ENCODE measurements at places on chromosomes 13 and 19. TPM values are rescaled to one million over a fixed set of nuclear protein-coding genes. Genes with fewer than 3 reads are reported as not detected.

DNA sequence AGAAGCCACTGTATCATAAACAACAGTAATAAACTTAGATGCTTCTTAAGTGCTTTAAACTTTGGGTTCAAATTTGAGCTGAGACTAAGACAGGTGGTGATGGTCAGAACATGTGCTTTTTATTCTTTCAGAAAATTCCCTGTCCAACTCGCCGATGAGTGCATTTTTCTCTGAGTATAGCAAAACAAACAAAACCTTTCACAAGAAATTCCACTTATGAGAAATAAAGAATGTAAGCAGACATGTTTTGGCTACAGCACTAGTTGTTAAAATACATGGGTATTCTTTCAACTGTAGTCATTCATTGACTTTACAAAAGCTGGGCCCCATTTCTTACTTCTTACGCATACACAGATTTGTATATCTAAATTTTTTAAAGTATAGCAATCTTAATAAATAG, 125.6 kb downstream of the SPRY2 start:
- no peaks in the 10 kb centered on the region for H3K27me3 ChIP-seq
- H3K4me3 ChIP-seq, result no peak overlapping the region
- H3K27ac ChIP-seq, result no peak overlapping the region
- no peaks in the 10 kb centered on the region for H3K36me3 ChIP-seq

DNA sequence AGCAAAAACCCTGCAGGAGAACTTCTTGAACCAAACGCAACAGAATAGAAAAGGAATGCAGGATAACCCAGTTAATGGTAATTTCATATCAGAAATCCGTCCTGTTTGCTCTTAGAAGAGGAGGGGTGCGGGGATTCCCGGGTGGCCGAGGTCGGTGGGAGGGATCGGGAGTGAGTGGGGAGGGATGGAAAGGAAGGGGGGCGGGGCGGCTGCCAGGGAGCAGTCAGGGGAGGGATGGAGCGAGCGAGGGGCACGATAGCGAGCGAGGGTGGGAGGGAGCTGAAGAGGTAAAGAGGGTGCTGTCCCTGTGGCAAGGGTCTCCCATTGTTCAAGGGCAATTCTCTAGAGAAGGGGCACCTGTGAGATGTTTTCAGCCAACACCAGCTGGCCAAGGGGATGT, 26.5 kb downstream of the CD177 start:
- no peaks in the 10 kb centered on the region for H3K4me1 ChIP-seq
- H3K36me3 ChIP-seq, result no peaks in the 10 kb centered on the region
- no peak overlapping the region for H3K4me3 ChIP-seq
- no peak overlapping the region for H3K27ac ChIP-seq

GRCh38 chr13:99041788-99042187, 63.9 kb upstream of the DOCK9 start:
- H3K27ac ChIP-seq, result peak overlapping the region; percentile 39
- peaks cover 81% of the 10 kb centered on the region for H3K4me1 ChIP-seq
- H3K27me3 ChIP-seq, result no peaks in the 10 kb centered on the region
- H3K4me3 ChIP-seq, result peak overlapping the region; percentile 4
- H3K36me3 ChIP-seq, result peaks cover 3% of the 10 kb centered on the region

DNA sequence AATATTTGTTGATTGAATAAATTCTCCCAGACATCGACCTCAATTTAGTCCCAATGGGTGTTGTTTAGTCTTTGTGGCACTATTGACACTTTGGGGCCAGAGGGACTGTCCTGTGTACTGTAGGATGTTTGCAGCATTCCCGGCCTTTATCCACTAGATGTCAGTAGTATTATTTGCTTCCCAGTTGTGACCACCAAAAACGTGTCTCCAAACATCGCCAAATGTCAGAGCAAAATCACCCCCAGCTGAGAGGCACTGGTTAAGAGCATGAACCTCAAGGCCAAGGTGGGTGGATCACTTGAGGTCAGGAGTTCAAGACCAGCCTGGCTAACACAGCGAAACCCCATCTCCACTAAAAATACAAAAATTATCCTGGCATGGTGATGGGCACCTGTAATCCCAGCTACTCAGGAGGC, 15.4 kb downstream of the NLRP12 start:
- DNase-seq, result no peak
- no peak overlapping the region for H3K4me3 ChIP-seq
- H3K4me1 ChIP-seq, result no peaks in the 10 kb centered on the region
- no peaks in the 10 kb centered on the region for H3K27me3 ChIP-seq
- no peaks in the 10 kb centered on the region for H3K36me3 ChIP-seq

DNA sequence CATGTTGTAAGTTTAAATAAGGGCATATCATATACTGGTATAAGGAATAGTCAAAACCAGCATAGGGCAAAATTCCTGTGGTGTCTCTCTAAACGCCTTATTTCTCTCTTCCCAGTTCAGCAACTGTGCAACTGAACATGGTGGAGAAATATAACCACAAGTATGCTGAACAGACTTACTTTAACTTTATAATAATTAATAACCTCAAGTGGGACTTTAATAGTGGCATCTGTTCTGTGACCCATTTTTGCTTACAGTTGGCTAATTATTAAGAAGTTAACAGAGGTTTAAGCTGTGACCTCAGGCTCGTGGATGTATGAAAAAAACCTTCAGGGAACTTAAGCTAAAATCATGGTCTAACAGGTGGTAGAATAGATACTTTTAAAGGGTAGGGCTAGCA, 54.3 kb downstream of the MICU2 start:
- H3K4me1 ChIP-seq, result peaks cover 6% of the 10 kb centered on the region
- no peaks in the 10 kb centered on the region for H3K27me3 ChIP-seq
- H3K4me3 ChIP-seq, result no peak overlapping the region
- H3K27ac ChIP-seq, result no peak overlapping the region

DNA sequence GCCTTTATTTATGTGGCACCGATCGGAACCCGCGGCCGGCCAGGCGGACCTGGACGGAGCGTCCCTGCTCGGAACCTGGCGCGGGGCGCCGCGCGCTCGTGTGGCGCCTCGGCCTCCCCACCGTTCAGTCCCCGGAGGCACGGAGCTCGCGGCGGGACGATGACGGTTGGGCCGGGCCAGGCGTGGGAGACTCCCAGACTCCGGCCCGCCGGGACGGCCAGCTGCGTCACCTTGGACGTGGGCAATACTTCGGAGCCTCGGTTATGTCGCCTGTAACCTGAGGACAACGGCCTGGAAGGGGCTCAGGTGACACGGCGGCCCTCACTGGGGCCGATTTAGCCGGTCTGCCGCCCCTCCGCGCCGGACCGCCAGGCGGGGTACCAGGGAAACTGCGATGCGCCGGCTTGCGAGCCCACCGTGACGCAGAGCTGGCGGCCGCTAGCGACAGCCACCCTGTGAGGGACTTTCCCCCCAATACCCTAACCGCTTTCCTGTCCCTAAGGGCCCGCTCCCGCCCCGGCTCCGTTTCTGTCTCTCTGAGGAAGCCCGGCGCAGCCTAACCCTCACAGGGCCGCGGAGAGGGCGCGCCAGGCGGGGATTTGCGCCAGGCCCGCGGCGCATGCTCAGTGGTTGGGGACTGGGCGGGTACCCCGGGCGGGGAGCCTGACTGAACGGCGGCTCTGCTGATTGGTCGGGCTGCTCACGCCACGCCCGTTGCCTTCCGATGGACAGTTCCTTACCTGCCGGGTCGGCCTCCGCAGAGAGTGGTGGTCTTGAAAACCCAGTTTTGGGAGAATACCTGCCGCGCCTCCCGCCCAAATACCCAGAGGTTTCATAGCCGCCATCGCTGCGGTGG, 109.5 kb upstream of the DOCK9 start:
- H3K4me3 ChIP-seq, result peak overlapping the region; percentile 99
- H3K36me3 ChIP-seq, result no peaks in the 10 kb centered on the region
- H3K27ac ChIP-seq, result peak overlapping the region; percentile 97
- peak; percentile 95 for DNase-seq

DNA sequence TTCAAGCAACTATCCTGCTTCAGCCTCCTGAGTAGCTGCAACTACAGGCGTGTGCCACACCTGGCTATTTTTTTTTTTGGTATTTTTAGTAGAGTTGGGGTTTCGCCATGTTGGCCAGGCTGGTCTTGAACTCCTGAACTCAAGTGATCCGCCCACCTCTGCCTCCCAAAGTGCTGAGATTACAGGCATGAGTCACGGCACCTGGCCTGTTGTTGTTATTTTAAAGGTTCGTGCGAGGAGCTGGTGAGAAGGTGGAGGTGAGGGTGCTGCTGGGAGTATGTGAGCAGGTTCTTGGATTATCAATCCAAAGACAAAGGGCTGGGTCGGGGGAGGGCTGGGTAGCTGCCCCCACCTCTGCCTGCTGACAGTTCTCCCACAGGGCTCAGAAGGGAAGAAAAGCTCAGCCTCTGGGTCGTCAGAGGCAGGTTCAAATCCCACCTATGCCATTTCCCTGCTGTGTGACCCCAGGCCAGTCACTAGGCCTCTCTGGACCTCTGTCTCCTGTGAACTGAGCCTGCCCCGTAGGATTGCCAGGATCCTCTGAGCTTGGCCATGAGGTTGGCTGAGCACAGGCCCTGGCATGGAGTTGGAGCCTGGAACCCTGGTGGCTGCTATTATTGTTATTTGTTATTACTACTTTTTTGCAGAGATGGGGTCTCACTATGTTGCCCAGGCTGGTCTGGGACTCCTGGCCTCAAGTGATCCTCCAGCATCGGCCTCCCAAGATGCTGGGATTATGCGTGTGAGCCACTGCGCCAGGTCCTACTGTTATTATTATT, 1.5 kb downstream of the CKM start:
- no peaks in the 10 kb centered on the region for H3K4me1 ChIP-seq
- no peak overlapping the region for H3K4me3 ChIP-seq
- no peak overlapping the region for H3K27ac ChIP-seq
- H3K27me3 ChIP-seq, result peaks cover 38% of the 10 kb centered on the region
- H3K36me3 ChIP-seq, result no peaks in the 10 kb centered on the region
- no peak for DNase-seq

DNA sequence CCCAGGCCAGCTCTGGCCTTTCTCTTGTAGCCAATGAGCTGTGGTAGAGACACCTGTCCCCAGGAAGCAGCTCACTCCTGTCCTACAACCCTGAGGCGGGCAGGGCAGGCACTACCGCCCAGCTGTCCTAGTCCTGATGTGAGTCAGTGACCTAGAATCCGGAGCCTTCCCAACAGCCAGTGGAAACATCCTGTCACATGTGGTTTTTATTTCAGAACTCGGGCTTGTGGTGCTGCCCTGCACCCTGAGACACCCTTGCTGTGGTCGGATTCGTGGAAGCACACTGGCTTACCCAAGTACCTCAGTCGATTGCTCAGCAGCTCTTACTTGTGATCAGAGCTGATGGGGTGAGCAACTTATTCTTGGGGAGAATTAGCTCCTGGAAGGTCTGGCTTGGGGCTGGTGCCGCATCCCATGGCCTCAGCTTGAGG, 83.6 kb upstream of the ARHGEF7 start:
- DNase-seq, result peak; percentile 69
- H3K27ac ChIP-seq, result no peak overlapping the region

DNA sequence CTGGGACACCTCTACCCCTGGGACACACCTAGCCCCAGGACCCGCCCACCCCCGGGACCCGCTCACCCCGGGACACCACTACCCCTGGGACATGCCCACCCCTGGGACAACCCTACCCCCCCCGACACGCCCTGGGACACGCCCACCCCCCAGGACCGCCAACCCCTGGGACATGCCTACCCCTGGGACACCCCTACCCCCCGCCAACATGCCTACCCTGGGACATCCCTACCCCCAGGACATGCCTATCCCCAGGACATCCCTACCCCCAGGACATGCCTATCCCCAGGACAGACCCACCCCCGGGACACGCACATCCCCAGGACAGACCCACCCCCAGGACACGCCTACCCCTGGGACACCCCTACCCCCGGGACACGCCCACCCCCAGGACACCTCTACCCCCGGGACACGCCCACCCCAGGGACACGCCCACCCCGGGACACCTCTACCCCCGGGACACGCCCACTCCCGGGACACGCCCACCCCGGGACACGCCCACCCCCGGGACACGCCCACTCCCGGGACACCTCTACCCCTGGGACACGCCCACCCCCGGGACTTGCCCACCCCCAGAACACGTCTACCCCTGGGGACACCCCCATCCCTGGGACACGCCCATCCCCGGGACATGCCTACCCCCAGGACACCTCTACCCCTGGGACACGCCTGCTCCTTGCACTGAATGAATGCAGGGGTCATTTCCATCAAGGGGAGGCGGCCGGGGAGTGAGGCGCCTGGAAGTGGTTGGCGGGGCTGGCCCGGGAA, 32.3 kb downstream of the ADPRHL1 start:
- H3K27me3 ChIP-seq, result no peaks in the 10 kb centered on the region
- H3K4me1 ChIP-seq, result no peaks in the 10 kb centered on the region
- H3K27ac ChIP-seq, result no peak overlapping the region

DNA sequence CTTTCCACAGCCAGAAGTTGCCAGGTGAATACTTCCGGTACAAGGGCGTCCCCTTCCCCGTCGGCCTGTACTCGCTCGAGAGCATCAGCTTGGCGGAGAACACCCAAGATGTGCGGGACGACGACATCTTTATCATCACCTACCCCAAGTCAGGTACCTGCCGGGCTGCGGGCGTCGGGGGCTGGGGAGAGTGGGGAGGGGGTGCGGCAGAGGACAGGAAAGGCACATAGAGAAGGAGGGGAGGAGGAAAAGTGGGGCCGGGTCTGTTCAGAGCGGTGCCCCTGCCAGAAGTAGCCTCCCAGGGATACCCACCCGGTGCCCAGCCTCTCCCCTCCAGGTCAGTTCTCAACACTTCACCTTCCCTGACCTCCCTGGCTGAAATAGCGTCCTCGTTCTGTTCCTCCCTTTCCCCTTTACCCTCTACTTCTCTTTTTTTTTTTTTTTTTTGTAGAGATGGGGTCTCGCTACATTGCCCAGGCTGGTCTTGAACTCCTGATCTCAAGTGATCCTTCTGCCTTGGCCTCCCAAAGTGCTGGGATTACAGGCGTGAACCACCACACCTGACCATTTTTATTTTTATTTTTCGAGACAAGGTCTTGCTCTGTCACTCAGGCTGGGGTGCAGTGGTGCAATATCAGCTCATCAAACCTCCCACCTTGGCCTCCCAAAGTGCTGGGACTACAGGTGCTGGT, 24.1 kb downstream of the SULT2B1 start:
- no peak overlapping the region for H3K4me3 ChIP-seq
- DNase-seq, result no peak
- no peaks in the 10 kb centered on the region for H3K4me1 ChIP-seq
- no peak overlapping the region for H3K27ac ChIP-seq

DNA sequence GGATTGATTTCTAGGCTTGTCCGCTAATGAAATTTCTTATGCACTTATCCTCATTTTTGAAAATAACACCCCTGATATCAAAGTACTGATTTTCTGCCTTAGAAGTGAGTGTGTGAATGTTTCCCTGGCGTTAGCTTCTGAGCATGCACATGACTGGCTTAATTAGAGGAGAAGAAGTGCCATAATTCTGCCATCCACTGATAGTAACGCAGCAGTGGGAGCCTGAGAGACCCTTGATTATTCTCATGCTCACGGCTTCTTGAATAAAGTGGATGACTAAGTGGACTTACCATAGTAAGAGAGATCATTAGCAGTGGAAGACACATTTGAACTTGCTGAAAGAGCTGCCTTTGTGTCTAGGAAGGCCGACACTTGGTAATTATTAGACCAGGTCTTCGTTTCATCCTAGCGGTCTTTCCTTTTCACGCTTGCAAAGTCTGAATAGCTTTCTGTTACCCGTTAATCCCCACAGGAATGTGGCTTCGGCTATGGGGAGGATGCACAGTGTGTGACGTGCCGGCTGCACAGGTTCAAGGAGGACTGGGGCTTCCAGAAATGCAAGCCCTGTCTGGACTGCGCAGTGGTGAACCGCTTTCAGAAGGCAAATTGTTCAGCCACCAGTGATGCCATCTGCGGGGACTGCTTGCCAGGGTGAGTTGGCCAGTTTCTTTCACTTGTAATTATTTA, 45.3 kb downstream of the TNFRSF19 start:
- H3K36me3 ChIP-seq, result no peaks in the 10 kb centered on the region
- no peak overlapping the region for H3K4me3 ChIP-seq
- H3K27me3 ChIP-seq, result peaks cover 8% of the 10 kb centered on the region
- no peak overlapping the region for H3K27ac ChIP-seq

ZNF888 gene
- total RNA-seq, result 6.3 TPM

EGLN2 gene
- 89.1 TPM for total RNA-seq

ZNF560 gene
- total RNA-seq, result not detected

DENND1C gene
- total RNA-seq, result 69.3 TPM

QPCTL gene
- total RNA-seq, result 16.8 TPM

Measured in activated CD4-positive, alpha-beta memory T cell treated with anti-CD3 and anti-CD28 coated beads for 36 hours (primary cell).